Activated CD8-positive, alpha-beta T cell treated with anti-CD3 and anti-CD28 coated beads, Interleukin-2, amount 10 ng/mL, durations not matched to agents 7 days and 5 days (primary cell): ENCODE measurements at places on chromosomes 11 and 22. TPM values are rescaled to one million over a fixed set of nuclear protein-coding genes. Genes with fewer than 3 reads are reported as not detected.
A peak's percentile ranks its signal among the peaks of the same experiment; 100 is the strongest.

GRCh38 chr11:98701541-98701940, 319.2 kb upstream of the CNTN5 start:
- DNase-seq = no peak
- H3K4me1 ChIP-seq = no peaks in the 10 kb centered on the region
- H3K36me3 ChIP-seq = no peaks in the 10 kb centered on the region

GRCh38 chr11:115930291-115930690, 426.1 kb upstream of the CADM1 start:
- DNase-seq = no peak
- H3K36me3 ChIP-seq = no peaks in the 10 kb centered on the region
- H3K4me3 ChIP-seq = no peak overlapping the region
- no peaks in the 10 kb centered on the region for H3K27me3 ChIP-seq

GRCh38 chr11:80849253-80849652, 1408.4 kb upstream of the TENM4 start:
- no peak overlapping the region for H3K27ac ChIP-seq
- H3K36me3 ChIP-seq = no peaks in the 10 kb centered on the region
- no peaks in the 10 kb centered on the region for H3K27me3 ChIP-seq

DNA sequence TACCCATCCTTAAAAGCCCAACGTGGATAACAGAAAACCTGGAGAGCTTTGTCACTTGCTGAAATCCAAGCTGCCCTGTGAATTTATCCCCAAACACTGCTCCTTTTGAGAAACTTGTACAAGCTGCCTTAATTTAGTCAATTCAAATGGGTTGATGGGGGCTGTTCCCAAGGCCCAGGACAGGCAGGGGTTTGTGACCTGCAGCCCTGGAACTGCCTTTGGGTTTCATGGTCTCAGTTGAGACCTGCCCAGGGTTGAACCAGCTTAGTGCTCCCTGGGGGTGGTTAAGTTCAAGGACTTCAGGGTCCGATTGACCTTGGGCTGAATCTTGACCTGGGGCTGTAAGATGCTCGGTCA, 112.1 kb upstream of the OR4B1 start:
- peaks cover 2% of the 10 kb centered on the region for H3K36me3 ChIP-seq
- H3K27ac ChIP-seq = no peak overlapping the region
- no peak for DNase-seq
- H3K4me3 ChIP-seq = no peak overlapping the region
- H3K27me3 ChIP-seq = no peaks in the 10 kb centered on the region

GRCh38 chr11:120354779-120355178, 18.6 kb downstream of the ARHGEF12 start:
- peaks cover 40% of the 10 kb centered on the region for H3K27me3 ChIP-seq
- H3K27ac ChIP-seq = no peak overlapping the region
- no peak overlapping the region for H3K4me3 ChIP-seq
- no peak for DNase-seq

DNA sequence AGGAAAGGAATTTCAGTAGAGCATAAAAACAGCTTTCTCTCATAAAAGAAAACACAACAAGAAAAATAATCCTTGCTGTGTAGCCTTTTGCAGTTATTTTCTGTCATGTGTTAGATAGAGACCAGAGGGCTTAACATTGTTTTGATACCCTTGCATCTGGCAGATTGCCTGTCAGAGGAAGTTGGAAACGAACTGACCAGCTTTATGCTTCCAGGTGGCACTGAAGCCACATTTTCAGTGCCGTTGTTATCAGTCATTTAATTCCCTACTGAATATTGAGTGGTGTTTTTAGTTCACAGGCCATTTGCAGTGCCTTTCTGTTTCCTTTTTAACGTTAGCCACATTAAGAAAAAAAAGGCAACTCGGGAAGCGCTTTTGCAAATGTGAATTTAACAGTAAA, 21.5 kb upstream of the RAG2 start:
- H3K4me1 ChIP-seq = no peaks in the 10 kb centered on the region
- no peak for DNase-seq

GRCh38 chr11:126469311-126469710, 113.8 kb downstream of the ST3GAL4 start:
- DNase-seq = no peak
- H3K36me3 ChIP-seq = no peaks in the 10 kb centered on the region
- H3K27me3 ChIP-seq = no peaks in the 10 kb centered on the region
- no peak overlapping the region for H3K4me3 ChIP-seq

GRCh38 chr11:30481330-30481729, 104.8 kb downstream of the MPPED2 start:
- DNase-seq = no peak
- H3K36me3 ChIP-seq = no peaks in the 10 kb centered on the region
- no peaks in the 10 kb centered on the region for H3K4me1 ChIP-seq
- peaks cover 7% of the 10 kb centered on the region for H3K27me3 ChIP-seq
- no peak overlapping the region for H3K4me3 ChIP-seq

- DNase-seq = no peak
- H3K27me3 ChIP-seq = peaks cover 3% of the 10 kb centered on the region
- no peak overlapping the region for H3K4me3 ChIP-seq
- peaks cover 3% of the 10 kb centered on the region for H3K4me1 ChIP-seq
Measured at GRCh38 chr11:62018981-62019664, 51.7 kb upstream of the FTH1 start.

DNA sequence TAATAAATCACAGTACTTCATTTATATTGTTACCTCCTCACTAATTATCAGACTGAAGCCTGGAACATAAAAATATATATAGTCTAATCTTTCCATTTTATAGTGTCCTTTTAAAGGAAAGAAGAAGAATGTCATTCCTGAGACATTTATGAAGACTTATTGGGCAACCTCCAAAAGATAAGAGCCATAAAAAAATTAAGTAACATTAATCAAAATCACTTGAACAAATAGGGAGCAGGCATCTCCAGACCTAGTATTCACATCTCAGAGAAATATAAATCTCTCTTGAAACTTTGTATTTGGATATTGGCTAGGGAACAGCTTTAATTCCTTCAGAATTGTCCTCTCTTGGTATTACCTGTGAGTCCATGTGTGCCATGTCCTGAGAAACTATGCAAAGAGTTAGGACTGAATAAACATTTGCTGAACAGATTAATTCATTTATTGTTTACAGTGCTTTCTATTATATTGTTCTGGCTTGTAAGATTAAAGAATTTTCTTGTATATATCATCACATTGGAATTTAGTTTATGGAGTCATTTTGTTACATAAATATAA, 530.5 kb upstream of the LRRC4C start:
- H3K27ac ChIP-seq = no peak overlapping the region
- DNase-seq = no peak
- H3K4me3 ChIP-seq = no peak overlapping the region
- no peaks in the 10 kb centered on the region for H3K4me1 ChIP-seq
- no peaks in the 10 kb centered on the region for H3K27me3 ChIP-seq
- H3K36me3 ChIP-seq = no peaks in the 10 kb centered on the region

DNA sequence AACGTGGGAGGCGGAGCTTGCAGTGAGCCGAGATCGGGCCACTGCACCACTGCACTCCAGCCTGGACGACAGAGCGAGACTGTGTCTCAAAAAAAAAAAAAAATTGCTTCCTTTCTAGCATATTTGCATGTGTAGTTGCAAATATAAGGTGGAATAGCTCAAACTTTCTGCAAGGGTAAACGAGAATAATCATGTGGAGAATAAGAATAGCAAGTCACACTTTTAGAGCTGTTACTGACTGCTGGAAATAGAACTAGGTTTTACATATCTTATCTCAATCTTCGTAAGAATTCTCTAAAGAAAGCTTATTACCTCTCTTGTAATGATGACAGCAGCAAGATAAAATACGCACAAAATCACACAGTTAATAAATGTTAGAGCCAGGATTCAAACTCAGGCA, 1.6 kb downstream of the L3MBTL2 start:
- DNase-seq = no peak
- H3K27me3 ChIP-seq = peaks cover 11% of the 10 kb centered on the region
- peaks cover 18% of the 10 kb centered on the region for H3K36me3 ChIP-seq
- peak overlapping the region; percentile 45 for H3K4me3 ChIP-seq
- H3K4me1 ChIP-seq = peaks cover 23% of the 10 kb centered on the region

DNA sequence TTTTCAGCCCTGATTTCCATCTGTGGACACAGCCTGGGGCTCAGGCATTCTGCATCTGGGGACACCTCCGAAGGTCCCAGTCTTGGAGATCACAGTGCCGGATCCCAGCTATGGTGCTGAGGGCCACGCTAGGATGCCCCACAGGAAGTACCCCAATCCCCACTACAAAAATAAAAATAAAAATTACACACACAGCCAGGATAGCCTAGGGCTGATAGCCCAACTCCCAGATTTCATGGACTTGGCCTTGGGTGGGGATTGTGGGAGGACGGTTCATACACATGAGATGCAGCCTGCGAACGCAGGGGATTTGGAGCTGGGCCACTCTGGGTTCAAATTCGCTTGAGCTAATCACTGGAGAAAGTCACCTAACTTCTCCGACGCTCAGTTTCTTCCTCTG, 237.7 kb downstream of the BUD13 start:
- no peaks in the 10 kb centered on the region for H3K4me1 ChIP-seq
- no peak overlapping the region for H3K4me3 ChIP-seq
- DNase-seq = no peak
- H3K36me3 ChIP-seq = no peaks in the 10 kb centered on the region
- no peak overlapping the region for H3K27ac ChIP-seq
- peaks cover 13% of the 10 kb centered on the region for H3K27me3 ChIP-seq

- DNase-seq = peak; percentile 60
- H3K4me1 ChIP-seq = peaks cover 37% of the 10 kb centered on the region
- peaks cover 14% of the 10 kb centered on the region for H3K36me3 ChIP-seq
Measured at GRCh38 chr11:17352950-17353820, 1.6 kb downstream of the NCR3LG1 start.

DNA sequence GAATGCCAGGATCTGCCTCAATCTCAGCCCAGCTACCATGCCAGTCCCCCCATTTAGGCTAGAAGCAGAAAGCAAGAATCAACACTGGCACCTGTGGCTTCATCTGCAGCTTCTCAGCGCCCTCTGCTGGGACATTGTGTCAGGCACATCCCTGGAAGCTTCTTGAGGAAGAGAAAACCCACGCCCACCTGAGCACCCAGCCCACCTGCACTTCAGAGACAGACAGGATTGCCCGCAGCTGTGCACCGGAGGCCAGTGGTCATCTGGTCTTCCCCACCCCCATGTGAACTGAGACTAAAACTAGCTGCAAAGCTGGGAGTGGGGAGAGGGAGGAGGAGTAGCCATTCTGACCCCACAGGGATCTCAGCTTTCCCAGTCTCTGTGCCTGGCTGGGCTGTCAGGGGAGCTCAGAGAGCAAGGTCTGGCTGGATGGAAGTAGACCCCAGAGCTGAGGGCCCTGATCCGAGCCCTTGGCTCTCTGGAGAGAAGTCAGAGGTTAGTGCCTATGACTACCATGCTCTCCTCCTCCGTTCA, 66.8 kb downstream of the FEZ1 start:
- DNase-seq = peak; percentile 69
- peaks cover 3% of the 10 kb centered on the region for H3K4me1 ChIP-seq
- H3K4me3 ChIP-seq = no peak overlapping the region

- H3K4me1 ChIP-seq = peaks cover 47% of the 10 kb centered on the region
- peaks cover 46% of the 10 kb centered on the region for H3K36me3 ChIP-seq
- H3K27me3 ChIP-seq = no peaks in the 10 kb centered on the region
- peak overlapping the region; percentile 90 for H3K4me3 ChIP-seq
Measured at GRCh38 chr11:34104680-34105078, 750 bp upstream of the NAT10 start.

GRCh38 chr11:809287-810039, at the start of gene RPLP2:
TSS of gene RPLP2 (plus strand) at chr11:809967. CDS start at chr11:810235, 268 bp downstream.
- peak; percentile 98 for DNase-seq
- no peaks in the 10 kb centered on the region for H3K27me3 ChIP-seq
- peaks cover 39% of the 10 kb centered on the region for H3K36me3 ChIP-seq
- H3K4me3 ChIP-seq = peak within 1 kb of the TSS; percentile 93

DNA sequence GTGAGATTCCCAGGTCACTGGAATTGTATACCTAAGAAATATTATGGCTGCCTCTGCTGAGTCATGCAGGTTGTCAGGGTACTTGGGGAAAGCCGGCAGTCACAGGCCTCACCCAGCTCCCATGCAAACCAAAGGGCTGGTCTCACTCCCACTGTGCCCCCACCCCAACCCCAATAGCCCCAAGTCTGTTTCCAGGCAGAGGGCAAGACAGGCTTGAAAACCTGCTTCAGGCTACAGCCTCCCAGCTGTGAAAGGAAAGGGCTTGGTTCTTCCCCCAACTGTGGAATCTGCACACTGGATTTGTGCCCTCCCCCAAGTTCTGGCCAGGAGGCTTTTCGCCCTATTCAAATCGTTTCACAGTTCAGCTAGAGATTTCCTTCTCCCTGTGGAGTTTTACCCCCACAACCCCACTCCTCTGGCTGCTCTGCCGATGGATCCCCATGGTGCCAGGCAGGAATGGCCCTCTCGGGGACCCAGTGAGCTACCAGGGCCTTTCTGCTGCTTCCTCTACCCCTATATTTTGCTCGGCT, 37.0 kb upstream of the ABTB2 start:
- no peak for DNase-seq
- H3K4me1 ChIP-seq = no peaks in the 10 kb centered on the region
- H3K27me3 ChIP-seq = peaks cover 26% of the 10 kb centered on the region
- H3K4me3 ChIP-seq = no peak overlapping the region
- H3K27ac ChIP-seq = no peak overlapping the region

DNA sequence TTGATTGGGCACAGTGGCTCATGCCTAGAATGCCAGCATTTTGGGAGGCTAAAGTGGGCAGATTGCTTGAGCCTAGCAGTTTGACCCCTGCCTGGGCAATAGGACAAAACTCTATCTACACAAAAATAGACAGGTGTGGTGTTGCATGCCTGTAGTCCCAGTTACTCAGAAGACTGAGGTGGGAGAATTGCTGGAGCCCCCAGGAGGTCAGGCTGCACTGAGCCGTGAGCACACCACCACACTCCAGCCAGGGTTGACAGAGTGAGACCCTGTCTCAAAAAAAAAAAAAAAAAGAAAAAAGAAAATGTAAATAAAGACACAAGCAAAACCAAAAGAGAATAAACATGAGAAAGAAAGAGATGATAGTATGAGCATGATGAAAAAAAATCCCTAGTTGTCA, 802.4 kb upstream of the ANO3 start:
- H3K4me3 ChIP-seq = no peak overlapping the region
- H3K36me3 ChIP-seq = no peaks in the 10 kb centered on the region
- H3K27ac ChIP-seq = no peak overlapping the region
- no peaks in the 10 kb centered on the region for H3K27me3 ChIP-seq
- DNase-seq = no peak
- H3K4me1 ChIP-seq = no peaks in the 10 kb centered on the region

DNA sequence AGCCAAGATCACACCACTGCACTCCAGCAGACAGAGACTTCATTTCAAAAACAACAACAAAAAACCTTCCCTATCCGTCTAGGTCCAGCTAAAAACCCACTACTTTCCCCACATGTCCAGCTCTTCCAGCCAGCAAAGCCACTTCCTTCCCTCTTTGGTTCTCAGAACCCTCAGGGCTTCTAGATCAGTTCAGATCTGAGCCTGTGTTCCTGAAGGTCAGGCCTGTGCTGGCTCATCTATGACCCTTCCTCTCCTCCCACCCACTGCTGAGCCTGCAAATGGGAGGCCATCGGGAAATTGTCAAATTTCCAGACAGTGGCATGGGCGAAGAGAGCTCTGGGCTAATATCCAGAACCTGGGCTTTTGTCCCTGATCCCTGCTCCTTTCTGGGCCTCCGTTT, 37.8 kb downstream of the SLCO2B1 start:
- H3K4me1 ChIP-seq = peaks cover 3% of the 10 kb centered on the region
- H3K27me3 ChIP-seq = peaks cover 15% of the 10 kb centered on the region
- H3K27ac ChIP-seq = no peak overlapping the region

The FXYD6 gene
- 0.24 TPM for total RNA-seq

The MYO7A gene
- not detected for total RNA-seq

The MMP12 gene
- not detected for total RNA-seq

The SMC1B gene
- 2.1 TPM for total RNA-seq

The MCAM gene
- total RNA-seq = 2.9 TPM

The OR52H1 gene
- total RNA-seq = not detected

The UBASH3B gene
- 66.6 TPM for total RNA-seq

The ART5 gene
- not detected for total RNA-seq
